Activated CD4-positive, alpha-beta T cell treated with anti-CD3 and anti-CD28 coated beads for 4 hours (primary cell): ENCODE measurements at places on chromosomes 3 and 15.
A peak's percentile ranks its signal among the peaks of the same experiment; 100 is the strongest.

GRCh38 chr3:31106912-31107311 is 212.5 kb upstream of the GADL1 start:
- no peak for DNase-seq

- DNase-seq: no peak
Measured at GRCh38 chr3:135352213-135352612, 557.2 kb downstream of the EPHB1 start.

GRCh38 chr3:23128655-23129054 is 74.5 kb upstream of the UBE2E2 start:
- DNase-seq: no peak

GRCh38 chr3:18841422-18842343 is 306.6 kb upstream of the KCNH8 start:
- no peak for DNase-seq

- DNase-seq: peak; percentile 26
Measured at GRCh38 chr3:105806359-105806758, 62.5 kb downstream of the CBLB start.

GRCh38 chr3:52555056-52555455 is 18.7 kb downstream of the UQCC5 start:
- DNase-seq: no peak

GRCh38 chr15:81380668-81381067 is 6.7 kb upstream of the TMC3 start:
- DNase-seq: no peak

DNA sequence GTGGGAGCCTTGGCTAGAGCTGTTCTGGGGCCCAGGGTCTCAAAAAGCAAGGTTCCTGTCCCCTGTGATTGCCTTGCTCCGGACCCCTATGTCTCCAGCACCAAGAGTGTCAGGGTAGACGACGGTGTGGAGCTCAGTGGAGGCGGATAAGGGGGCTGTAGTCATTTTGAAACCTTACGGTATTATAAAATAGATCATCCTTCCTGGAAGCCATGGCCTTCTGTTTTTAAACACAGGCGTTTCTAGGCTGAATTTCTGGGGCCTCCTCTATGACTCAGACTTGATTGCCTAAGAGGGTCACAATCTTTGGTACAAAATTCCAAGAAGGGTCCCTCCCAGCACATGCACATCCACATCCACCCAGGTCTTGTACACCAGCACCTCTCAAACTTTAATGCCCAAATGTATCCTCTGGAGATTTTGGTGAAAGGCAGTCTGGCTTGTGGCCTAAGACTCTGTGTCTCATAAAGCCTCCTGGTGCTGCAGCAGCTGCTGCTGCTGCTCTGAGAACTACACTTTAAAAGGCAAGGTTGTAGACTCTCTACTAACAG is 70.5 kb upstream of the XCR1 start:
- peak; percentile 9 for DNase-seq

- no peak for DNase-seq
Measured at GRCh38 chr3:123724306-123724705, 139.5 kb upstream of the HACD2 start.

DNA sequence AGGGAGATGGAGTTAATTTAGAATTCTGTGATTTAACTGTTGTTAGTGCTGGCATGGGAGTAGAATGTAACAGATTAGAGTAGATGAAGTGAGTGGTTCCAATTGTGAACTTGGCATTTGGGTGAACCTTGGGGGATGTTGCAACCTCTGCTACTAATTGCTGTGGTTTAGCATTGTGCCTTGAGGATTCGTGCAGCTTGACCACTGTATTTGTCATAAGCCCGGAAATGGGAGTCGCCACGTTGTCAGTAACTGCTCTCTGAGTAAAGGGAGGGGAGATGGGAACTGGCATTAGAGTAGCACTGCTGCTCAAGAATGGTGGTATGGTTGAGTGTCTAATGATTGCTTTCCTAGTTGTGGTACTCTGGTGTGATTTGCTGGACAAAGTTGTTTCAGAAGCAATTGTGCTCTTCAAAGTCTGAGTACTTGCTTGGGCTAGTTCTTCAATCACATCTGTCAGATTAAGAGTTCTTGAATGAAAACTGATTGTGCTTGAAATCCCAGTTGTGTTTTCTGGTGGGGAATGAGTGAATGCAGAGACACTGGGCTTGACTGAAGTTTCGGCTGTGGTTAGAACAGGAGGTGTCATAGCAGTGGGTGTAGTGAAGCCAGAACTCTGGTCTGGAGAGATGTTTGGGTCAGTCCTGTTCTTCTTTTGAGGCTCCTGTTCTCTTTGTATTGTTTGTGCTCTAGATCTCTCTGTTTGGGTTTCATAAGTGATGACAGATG is 15.4 kb downstream of the IGSF10 start:
- no peak for DNase-seq

- no peak for DNase-seq
Measured at GRCh38 chr15:39690881-39691634, 91.6 kb downstream of the FSIP1 start.

DNA sequence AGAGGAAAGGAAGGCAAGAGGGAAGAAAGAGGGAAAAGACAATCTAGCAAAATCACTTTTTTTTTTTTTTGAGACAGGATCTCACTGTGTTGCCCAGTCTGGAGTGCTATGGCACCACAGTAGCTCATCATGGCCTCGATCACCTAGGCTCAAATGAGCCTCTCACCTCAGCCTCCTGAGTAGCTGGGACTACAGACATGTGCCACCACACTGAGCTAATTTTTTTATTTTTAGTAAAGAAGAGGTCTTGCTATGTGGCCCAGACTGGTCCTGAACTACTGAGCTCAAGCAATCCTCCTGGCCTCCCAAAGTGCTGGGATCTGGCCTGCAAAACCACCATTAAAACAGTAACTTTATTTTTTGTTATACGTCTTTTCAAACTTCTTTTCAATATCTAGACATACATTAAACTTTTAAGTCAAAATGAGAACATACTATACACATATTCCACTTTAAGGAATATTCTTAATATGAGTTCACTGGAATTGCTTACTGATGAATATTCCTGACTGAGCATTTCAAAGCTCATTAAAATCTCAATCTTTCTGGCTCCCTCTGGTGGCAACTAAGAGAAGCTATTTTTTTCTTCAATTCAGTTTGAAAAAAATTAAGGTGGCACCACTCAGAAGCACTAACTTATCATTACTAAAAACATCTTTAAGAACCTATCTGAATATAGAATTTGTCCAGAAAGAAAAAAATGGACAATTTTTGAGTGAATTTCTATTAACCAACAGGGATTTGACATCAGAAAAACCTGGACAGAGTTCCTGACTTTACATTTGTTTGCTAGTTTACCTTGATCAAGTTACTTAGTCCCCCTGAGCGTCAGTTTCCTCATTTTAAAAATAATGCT is 40.9 kb downstream of the UACA start:
- DNase-seq: no peak

DNA sequence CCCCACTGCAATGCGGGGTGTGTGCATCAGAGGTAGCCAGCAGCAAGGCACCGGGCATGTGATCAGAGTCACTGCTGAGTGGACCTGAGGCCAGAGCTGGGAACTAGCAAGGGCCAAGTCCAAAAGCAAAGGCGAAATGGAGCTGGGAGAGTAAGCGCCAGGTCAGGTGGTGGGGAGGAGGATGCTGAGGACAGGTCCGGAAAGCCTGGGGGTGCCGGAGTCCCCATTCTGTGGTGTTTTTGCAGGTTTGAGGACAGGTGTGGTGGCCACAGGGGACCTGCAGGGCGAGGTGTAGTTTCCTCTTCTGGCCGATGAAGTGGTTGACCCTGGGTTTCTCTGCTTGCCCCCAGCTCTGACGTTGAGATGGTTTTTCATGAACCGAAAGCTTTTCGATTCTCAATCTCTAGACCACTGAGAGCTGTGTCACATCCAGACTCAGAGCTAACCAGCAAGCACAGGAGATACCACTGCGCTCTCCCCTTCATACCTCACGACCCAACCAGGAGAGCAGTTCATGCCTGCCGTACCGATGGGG is 35.0 kb upstream of the HES1 start:
- DNase-seq: no peak

- peak; percentile 13 for DNase-seq
Measured at GRCh38 chr15:68154923-68155559, 50.1 kb downstream of the CALML4 start.

DNA sequence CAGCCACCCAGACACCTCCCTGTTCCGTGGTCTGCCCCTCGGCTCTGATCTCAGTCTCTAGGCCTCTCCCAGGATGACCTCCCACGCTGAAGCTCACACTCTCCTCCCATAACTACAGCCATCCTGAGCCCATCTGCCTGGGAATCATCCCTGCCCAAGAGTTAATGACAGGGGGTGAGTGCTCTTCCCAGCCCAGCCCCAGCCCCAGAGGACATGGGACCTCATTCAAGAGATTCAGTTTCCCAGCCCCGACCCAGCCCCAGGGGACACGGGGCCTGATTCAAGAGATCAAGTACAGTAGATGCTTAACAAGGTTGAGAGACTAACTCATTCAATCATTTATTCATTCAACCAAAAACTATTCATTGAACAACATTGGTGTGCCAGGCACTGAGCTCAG is 272.0 kb downstream of the XXYLT1 start:
- DNase-seq: no peak

- no peak for DNase-seq
Measured at GRCh38 chr3:122076491-122077292, 21.5 kb downstream of the CD86 start.

DNA sequence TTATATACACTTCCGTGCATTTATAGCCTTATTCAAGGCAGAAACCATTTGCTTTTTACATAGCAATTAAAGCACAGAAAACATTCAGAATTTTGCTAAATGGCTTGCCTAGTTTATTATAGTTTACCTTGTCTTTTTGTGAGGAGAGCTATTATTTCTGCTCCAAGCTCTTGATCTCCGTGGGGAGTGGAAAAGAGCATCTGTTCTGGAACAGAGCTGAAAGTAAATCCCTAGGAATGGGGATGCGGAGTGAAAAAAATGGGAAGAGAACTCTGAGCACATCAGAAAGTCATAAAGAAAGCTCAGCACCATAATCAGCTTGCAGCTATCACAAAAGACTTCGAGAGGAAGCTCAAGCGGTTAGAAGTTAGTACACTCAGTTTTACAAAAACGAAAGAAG is 1006.7 kb downstream of the ROBO2 start:
- DNase-seq: no peak

- peak; percentile 5 for DNase-seq
Measured at GRCh38 chr3:15206662-15207576, 873 bp downstream of the CAPN7 start.

- no peak for DNase-seq
Measured at GRCh38 chr3:157030712-157031111, 129.2 kb downstream of the CCNL1 start.

- no peak for DNase-seq
Measured at GRCh38 chr3:179021119-179021903, 50.3 kb downstream of the ZMAT3 start.

GRCh38 chr3:43181202-43181821 is 75.4 kb upstream of the POMGNT2 start:
- DNase-seq: peak; percentile 55

GRCh38 chr3:156477323-156477722 is 77.6 kb downstream of the SSR3 start:
- DNase-seq: no peak

DNA sequence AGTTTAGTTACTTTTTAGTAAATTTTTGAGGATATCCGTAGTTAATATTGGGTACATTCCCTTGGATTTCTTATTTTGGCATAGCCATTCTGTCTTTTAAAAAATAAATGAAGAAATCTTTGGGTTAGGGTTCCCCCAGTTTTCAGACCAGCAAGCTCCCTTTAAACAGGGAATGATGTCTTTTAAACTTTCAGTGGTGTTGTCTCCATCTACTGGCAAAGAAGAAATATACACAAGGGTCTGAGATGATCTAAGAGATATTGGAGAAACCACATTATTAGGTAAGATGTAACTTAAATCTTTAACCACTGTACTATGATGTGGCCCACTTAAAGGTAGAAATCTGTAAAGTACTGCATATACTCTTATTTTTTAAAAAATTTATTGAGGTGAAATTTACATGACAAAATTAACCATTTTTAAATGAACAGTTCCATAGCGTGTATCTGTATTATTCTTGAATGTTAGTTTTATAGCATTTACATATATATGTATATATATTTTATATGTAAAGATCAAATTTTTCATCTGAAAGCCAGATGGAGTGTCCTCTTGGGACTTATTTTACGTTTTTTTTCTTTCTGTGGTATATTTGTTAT is 35.1 kb upstream of the EIF3J start:
- DNase-seq: no peak

DNA sequence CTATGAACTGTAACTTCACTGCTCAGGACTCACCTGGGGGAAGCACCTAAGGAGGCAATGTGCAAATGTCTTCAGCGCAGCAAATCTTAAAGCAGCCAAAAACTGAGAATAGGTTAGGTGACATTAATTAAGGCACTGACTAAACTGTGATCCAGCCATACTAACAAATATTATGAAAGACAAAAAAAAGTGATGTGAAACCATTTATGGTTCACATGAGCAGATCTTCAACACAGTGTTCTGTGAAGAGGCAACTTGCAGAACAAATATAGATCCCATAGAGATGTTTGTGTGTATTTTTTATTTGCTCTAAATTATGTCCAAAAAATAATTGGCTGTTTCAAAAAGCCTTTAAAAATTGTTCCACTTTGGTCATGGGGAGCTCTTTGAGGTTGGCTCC is 24.1 kb upstream of the MITF start:
- no peak for DNase-seq
